ENCODE measurements at places on chromosomes 13 and 19.

- no peak overlapping the region for H3K27ac ChIP-seq
- no peaks in the 10 kb centered on the region for H3K36me3 ChIP-seq
- no peak for DNase-seq
- H3K27me3 ChIP-seq: no peaks in the 10 kb centered on the region
- no peaks in the 10 kb centered on the region for H3K4me1 ChIP-seq
Observed at GRCh38 chr13:78102741-78103140, 184.1 kb upstream of the EDNRB start.

GRCh38 chr13:23460309-23460708 is 26.8 kb upstream of the SACS start:
- no peaks in the 10 kb centered on the region for H3K4me1 ChIP-seq
- DNase-seq: no peak
- H3K27me3 ChIP-seq: peaks cover 10% of the 10 kb centered on the region
- no peak overlapping the region for H3K27ac ChIP-seq
- no peak overlapping the region for H3K4me3 ChIP-seq
- no peaks in the 10 kb centered on the region for H3K36me3 ChIP-seq

DNA sequence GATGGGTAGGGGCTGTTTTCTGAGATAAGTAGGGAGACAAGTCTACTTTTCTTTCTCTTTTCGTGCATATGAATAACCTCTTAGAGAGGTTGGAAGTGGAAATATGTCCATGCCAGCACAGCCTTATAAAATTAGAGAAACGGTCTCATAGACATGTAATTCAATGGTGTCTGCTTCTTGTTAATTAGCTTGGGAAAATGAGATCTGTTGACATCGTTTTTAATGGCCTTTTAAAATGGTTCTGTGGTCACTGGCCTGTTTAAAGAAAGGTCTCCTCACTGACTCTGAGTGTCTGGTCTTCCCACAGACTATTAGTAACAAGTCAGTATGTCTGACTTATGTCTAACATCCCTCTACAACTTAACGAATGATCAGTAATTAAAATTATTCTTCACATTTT is 487.1 kb downstream of the SLITRK6 start:
- H3K36me3 ChIP-seq: no peaks in the 10 kb centered on the region
- no peaks in the 10 kb centered on the region for H3K4me1 ChIP-seq
- H3K27ac ChIP-seq: no peak overlapping the region
- H3K4me3 ChIP-seq: no peak overlapping the region

GRCh38 chr13:60386250-60386649 is 10.8 kb upstream of the TDRD3 start:
- no peak overlapping the region for H3K27ac ChIP-seq
- H3K27me3 ChIP-seq: peaks cover 14% of the 10 kb centered on the region
- H3K36me3 ChIP-seq: no peaks in the 10 kb centered on the region
- DNase-seq: no peak
- no peak overlapping the region for H3K4me3 ChIP-seq
- no peaks in the 10 kb centered on the region for H3K4me1 ChIP-seq

- H3K27me3 ChIP-seq: peaks cover 40% of the 10 kb centered on the region
- H3K4me3 ChIP-seq: no peak overlapping the region
- H3K4me1 ChIP-seq: peaks cover 13% of the 10 kb centered on the region
- H3K27ac ChIP-seq: no peak overlapping the region
Observed at GRCh38 chr19:17454576-17455071, 6.1 kb downstream of the NXNL1 start.

GRCh38 chr13:25574437-25575411 is 202.9 kb downstream of the ATP8A2 start:
- peaks cover 24% of the 10 kb centered on the region for H3K27me3 ChIP-seq
- H3K4me3 ChIP-seq: no peak overlapping the region
- peaks cover 2% of the 10 kb centered on the region for H3K4me1 ChIP-seq
- H3K36me3 ChIP-seq: no peaks in the 10 kb centered on the region

- no peaks in the 10 kb centered on the region for H3K36me3 ChIP-seq
- H3K27me3 ChIP-seq: peaks cover 5% of the 10 kb centered on the region
- no peak for DNase-seq
- no peaks in the 10 kb centered on the region for H3K4me1 ChIP-seq
- no peak overlapping the region for H3K4me3 ChIP-seq
Observed at GRCh38 chr13:77891041-77891440, 27.6 kb downstream of the EDNRB start.

DNA sequence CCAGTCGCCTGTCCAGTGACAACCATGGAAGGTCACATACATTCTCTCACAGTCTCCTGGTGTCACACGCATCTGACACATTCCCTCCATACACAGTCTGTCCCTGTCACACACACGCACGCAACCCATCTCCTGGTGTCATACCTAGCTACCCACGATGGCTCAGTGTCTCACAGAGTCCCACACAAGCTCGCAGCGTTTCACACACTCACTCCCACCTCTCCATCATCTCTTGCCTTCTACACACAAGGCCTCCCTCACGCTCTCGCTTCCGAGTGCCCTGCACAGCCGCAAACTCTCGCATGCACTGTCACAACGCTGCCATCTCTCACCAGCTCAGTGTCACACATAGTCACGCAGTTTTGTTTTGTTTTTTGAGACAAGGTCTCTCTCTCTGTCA is 1.2 kb upstream of the GNG8 start:
- H3K27me3 ChIP-seq: peaks cover 10% of the 10 kb centered on the region
- peaks cover 29% of the 10 kb centered on the region for H3K4me1 ChIP-seq
- no peak overlapping the region for H3K4me3 ChIP-seq
- no peak overlapping the region for H3K27ac ChIP-seq
- no peak for DNase-seq

DNA sequence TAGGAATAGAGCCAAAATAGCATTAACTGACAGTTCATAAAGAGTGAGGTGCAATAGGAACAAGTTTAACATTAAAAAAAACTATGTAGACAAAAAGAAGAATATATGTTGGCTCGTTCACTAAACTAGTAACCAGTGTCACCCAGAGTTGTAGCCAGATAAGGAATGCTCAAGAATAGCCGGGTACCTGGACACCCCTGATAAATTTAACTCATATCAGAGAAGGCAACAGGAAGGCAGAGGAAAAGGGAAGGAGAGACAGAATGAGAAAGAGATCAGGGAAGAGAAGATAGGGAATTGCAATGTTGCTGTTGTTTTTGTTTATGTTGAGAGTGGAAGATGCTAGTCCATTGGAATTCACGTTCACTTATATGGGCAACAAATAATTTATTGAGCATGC is 31.6 kb upstream of the KATNAL1 start:
- H3K4me1 ChIP-seq: no peaks in the 10 kb centered on the region
- peaks cover 26% of the 10 kb centered on the region for H3K27me3 ChIP-seq
- no peak for DNase-seq
- no peaks in the 10 kb centered on the region for H3K36me3 ChIP-seq
- H3K27ac ChIP-seq: no peak overlapping the region
- H3K4me3 ChIP-seq: no peak overlapping the region

- DNase-seq: no peak
- H3K4me3 ChIP-seq: no peak overlapping the region
- H3K36me3 ChIP-seq: no peaks in the 10 kb centered on the region
Observed at GRCh38 chr13:103517066-103517767, 451.0 kb upstream of the SLC10A2 start.

DNA sequence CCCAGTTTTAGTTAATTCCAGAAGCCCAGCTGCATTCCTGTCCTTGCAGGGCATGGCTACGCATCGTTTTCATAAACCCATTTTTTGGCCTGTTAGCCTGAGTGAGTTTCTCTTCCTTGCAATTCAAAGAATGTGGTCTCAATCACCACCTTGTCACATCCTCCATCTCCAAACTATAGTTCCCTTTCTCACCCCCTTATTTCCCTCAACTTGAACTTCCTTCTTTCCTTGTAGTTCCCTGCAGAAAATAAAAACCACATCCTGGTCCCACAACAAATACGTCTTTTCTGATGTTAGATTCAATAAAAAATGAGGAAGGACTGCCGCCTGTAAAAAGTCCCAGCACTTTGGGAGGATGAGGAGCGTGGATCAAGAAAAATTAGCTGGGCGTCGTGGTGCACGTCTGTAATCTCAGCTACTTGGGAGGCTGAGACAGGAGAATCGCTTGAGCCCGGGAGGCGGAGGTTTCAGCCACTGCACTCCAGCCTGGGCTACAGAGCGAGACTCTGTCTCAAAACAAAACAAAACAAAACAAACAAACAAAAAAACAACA is 13.2 kb downstream of the ADGRE3 start:
- H3K27me3 ChIP-seq: peaks cover 4% of the 10 kb centered on the region
- H3K4me3 ChIP-seq: no peak overlapping the region
- no peak overlapping the region for H3K27ac ChIP-seq
- H3K36me3 ChIP-seq: no peaks in the 10 kb centered on the region

DNA sequence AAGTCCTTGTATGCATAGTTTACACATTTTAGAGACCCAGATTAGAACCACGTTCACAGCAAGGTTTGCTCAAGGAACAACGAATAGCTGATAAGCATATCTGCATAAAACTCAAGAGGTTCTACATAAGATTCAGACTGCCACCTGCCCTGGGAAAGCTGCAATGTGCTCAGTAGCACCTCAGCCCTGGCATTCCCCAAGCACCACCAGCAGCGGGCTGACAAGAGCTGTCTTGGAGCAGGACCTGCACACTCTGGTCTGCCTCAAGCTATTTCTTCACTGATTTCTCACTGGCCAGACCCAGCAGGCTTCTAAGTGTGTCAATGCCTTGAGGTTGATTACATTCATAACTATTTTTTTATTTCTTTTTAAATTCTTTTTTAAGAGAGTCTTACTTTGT is 65.8 kb upstream of the UQCRFS1 start:
- no peak for DNase-seq
- H3K4me1 ChIP-seq: peaks cover 10% of the 10 kb centered on the region
- H3K27me3 ChIP-seq: peaks cover 20% of the 10 kb centered on the region
- H3K27ac ChIP-seq: no peak overlapping the region
- H3K4me3 ChIP-seq: no peak overlapping the region
- H3K36me3 ChIP-seq: no peaks in the 10 kb centered on the region

DNA sequence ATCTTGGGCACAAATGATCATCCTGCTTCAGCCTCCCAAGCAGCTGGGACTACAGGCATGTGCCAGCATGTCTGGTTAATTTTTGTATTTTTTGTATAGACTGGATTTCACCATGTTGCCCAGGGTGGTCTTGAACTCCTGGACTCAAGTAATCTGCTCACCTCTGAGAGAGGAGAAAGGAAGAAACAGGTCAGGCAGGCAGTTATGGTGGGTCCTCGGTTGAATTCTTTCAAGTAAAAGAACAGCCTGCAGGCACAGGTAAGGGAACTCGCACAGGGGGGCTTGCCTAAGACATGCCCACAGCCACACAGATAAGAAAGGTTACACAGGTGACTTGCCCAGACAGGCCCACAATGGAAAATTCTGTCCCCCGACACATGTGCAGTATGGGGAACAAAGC is 34.8 kb upstream of the CYSLTR2 start:
- H3K36me3 ChIP-seq: peaks cover 6% of the 10 kb centered on the region
- H3K27ac ChIP-seq: no peak overlapping the region
- no peak overlapping the region for H3K4me3 ChIP-seq
- no peaks in the 10 kb centered on the region for H3K27me3 ChIP-seq

GRCh38 chr19:34816708-34817107 is 43.7 kb upstream of the ZNF599 start:
- H3K36me3 ChIP-seq: no peaks in the 10 kb centered on the region
- H3K27ac ChIP-seq: no peak overlapping the region
- peaks cover 6% of the 10 kb centered on the region for H3K4me1 ChIP-seq
- H3K4me3 ChIP-seq: no peak overlapping the region
- no peaks in the 10 kb centered on the region for H3K27me3 ChIP-seq

DNA sequence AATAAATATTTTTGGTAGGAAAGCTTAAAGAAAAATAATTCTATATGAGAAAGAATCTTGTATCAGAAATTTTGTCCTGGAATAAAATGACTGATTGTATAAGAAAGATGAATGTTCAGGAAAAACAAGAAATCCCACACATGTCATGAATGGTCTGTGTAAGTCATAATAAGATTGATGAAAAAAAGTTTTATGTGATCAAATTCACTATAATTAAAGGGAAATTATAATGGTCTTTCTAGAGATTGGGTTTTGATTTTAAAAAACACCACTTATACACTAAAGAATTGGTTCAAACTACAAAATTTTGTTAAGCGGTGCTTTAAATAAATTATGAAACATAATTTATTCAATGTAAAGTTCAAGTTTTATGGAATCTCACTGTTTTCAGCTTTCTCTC is 7.2 kb upstream of the ZNF841 start:
- H3K27ac ChIP-seq: no peak overlapping the region
- H3K36me3 ChIP-seq: peaks cover 9% of the 10 kb centered on the region
- no peak overlapping the region for H3K4me3 ChIP-seq
- no peaks in the 10 kb centered on the region for H3K27me3 ChIP-seq

GRCh38 chr13:95643936-95644598 is 439 bp downstream of the DZIP1 start:
- H3K4me1 ChIP-seq: peaks cover 10% of the 10 kb centered on the region
- H3K27ac ChIP-seq: no peak overlapping the region
- H3K36me3 ChIP-seq: no peaks in the 10 kb centered on the region
- H3K4me3 ChIP-seq: peak overlapping the region; percentile 70

GRCh38 chr19:19256072-19256969 is 16.8 kb downstream of the TM6SF2 start:
- peaks cover 28% of the 10 kb centered on the region for H3K27me3 ChIP-seq
- no peak overlapping the region for H3K4me3 ChIP-seq
- peaks cover 5% of the 10 kb centered on the region for H3K4me1 ChIP-seq
- H3K36me3 ChIP-seq: no peaks in the 10 kb centered on the region
- H3K27ac ChIP-seq: no peak overlapping the region
- DNase-seq: no peak

- no peaks in the 10 kb centered on the region for H3K27me3 ChIP-seq
- no peak overlapping the region for H3K27ac ChIP-seq
- H3K4me1 ChIP-seq: no peaks in the 10 kb centered on the region
- peaks cover 81% of the 10 kb centered on the region for H3K36me3 ChIP-seq
- H3K4me3 ChIP-seq: no peak overlapping the region
Observed at GRCh38 chr19:23343434-23344010, 51.7 kb downstream of the ZNF91 start.

DNA sequence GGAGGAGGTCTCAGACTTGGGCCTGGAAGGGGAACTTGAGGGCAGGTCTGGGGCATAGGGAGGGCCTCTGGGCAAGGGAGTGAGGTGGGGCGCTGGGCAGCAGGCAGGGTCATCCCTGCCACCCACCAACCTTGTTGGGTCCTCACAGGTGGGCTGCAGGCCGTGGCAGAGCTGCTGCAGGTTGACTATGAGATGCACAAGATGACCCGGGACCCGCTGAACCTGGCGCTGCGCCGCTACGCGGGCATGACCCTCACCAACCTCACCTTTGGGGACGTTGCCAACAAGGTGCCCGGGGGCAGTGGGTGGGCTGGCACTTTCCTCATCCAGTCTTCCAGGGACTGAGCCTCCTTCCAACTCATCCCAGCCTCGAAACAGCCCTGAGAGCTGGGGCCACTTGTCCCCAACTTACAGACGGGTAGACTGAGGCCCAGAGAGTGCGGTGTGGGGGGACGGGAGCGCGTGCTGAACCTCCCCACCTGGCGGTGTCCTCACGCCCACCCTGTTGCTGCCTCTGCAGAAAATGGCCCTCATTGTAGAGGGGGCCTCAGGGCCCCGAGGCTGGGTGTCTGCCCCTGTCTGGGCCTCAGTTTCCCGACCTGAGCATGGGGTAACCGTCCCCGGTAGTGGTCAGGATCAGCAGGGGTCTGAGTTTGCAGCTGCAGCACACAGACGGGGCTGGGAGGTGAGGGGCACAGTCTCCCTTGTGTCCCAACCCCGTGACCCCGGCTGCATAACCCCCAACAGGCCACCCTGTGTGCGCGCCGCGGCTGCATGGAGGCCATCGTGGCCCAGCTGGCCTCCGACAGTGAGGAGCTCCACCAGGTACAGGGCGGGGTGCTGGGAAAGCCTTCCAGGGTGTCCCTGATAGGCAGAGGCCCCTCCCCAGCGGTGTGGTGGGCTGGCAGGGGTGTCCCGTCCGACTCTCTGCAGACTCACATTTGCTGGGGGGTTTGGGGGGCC is 10.4 kb downstream of the APC2 start:
- peaks cover 18% of the 10 kb centered on the region for H3K27me3 ChIP-seq
- no peaks in the 10 kb centered on the region for H3K36me3 ChIP-seq
- DNase-seq: no peak
- no peak overlapping the region for H3K27ac ChIP-seq
- H3K4me1 ChIP-seq: peaks cover 6% of the 10 kb centered on the region
